ENCODE measurements at places on chromosomes 5 and 9. TPM values are rescaled to one million over a fixed set of nuclear protein-coding genes. Genes with fewer than 3 reads are reported as not detected.

DNA sequence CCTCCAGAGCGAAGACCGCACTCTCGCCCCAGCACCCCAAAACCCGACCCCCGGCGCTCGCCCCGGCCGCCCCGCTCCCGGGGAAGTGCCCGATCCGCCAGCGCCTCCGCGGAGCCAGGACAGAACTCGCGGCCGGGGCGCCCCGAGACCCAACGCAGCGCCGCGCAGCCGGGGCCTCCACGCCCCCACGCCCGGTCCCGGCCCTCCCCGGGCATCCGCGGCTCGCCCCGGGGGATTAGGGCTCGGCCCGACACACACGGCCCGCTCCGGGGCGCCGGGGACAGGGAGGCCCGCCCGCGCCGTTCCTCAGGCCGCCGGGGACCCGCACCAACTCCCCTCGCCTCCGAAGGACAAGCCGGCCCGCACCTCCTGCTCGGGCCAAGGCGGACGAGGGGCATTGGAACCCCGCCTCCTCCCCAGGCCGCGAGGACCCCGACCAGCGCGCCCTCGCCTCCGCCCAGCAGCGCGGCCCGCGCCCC is 544 bp downstream of the FNBP1 start:
- peak; percentile 31 for DNase-seq

DNA sequence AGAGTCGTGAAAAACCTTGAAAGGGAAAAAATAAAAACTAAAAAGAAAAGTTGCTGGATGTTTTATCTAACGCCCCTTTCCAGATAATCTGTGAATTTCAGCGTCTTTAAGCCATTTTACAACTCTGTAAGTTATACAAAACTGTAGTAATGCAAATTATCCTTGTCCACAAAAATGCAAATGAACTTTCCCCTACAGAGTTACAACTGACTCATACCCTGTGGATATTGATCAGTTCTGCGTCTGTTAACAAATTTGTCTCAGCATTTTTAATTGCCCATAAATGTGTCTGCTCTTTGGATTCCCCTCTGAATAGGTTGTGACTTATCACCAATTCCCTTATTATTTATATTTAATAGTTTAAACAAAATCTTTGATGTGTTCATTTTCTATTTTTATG is 105.9 kb upstream of the PRLR start:
- no peak for DNase-seq

DNA sequence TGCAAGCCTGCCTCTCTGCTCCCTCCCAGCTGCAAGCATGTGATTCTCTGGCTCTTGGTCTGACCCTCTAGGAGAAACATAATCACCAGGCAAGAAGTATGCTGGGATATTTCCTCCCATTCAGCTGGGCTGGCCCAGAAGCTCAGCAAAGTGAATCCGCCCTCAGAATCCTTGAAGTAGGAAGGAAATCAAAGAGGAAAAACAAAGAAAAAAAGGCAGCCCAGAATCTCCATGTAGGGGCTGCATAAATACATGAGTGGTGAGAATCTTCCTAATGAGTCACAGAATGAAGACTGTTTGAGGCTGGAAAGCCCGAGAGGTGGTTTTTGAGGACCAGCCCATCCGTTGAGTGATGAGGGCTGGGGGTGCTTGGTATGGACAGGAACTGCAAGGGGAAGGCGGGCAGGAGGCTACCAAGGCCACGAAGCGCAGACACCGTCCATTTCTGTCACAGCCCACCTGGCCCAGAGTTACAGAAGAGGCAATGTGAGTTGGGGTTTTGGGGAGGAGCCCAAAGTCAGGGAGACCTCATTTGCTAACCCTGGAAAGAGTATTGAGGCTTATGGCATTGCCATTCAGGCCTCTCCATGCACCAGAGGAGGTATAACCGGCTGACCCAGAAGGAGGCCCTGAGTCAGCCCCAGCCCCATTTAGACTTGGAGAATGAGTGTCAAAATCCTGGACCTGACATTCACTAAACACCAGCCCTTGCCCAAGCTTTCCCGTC is 33.4 kb upstream of the TGFBR1 start:
- no peak for DNase-seq

- DNase-seq = no peak
Measured at GRCh38 chr5:89137148-89137547, 254.2 kb upstream of the MEF2C start.

The RANBP3L gene
- polyA plus RNA-seq = 1.0 TPM

DNA sequence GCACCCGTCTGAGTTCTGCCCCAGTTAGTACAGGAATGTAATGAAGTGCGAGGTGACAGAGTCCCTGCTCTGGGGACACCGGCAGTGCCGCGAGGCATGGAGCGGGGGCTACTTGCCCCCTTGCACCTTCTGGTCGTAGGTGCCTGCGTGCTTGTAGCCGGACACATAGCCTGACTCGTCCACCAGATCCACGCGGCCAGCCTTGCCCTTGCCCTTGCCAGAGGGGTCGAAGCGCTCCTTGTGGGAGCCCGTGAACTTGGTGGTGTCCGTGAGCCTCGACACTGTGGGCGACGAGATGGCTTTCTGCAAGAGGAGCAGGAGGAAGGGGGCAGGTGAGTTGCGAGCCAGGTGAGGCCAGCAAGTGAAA is 28.2 kb downstream of the TPPP start:
- peak; percentile 32 for DNase-seq

GRCh38 chr5:119336845-119337580 is 18.8 kb upstream of the TNFAIP8 start:
- DNase-seq = no peak

DNA sequence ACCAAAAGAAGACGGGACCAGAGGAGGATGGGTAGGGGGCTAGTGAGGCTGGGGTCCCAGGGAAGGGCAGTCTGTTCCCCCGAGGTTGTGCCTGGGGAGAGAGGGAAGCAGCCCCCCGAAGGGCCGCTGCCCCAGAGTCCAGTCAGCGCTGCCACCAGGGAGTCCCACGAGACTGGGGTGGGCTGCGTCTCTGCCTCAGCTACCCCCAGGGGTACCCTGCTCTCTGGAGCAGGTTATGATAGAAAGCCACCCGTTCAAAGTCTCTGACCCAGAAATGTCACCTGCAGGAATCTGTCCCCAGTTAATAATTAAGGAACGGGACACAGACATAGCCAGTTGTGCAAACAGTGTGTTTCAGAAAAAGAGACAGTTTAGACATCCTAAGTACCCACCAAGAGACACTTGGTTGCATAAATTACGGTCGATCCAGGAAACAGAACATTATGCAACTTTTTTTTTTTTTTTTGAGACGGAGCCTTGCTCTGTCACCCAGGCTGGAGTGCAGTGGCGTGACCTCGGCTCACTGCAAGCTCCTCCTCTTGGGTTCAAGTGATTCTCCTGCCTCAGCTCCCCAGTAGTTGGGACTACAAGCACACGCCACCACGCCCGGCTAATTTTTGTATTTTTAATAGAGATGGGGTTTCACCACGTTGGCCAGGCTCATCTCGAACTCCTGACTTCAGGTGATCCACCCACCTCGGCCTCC is 10.7 kb upstream of the AGPAT2 start:
- no peak for DNase-seq

The ALDH1A1 gene
- 56.7 TPM for polyA plus RNA-seq

DNA sequence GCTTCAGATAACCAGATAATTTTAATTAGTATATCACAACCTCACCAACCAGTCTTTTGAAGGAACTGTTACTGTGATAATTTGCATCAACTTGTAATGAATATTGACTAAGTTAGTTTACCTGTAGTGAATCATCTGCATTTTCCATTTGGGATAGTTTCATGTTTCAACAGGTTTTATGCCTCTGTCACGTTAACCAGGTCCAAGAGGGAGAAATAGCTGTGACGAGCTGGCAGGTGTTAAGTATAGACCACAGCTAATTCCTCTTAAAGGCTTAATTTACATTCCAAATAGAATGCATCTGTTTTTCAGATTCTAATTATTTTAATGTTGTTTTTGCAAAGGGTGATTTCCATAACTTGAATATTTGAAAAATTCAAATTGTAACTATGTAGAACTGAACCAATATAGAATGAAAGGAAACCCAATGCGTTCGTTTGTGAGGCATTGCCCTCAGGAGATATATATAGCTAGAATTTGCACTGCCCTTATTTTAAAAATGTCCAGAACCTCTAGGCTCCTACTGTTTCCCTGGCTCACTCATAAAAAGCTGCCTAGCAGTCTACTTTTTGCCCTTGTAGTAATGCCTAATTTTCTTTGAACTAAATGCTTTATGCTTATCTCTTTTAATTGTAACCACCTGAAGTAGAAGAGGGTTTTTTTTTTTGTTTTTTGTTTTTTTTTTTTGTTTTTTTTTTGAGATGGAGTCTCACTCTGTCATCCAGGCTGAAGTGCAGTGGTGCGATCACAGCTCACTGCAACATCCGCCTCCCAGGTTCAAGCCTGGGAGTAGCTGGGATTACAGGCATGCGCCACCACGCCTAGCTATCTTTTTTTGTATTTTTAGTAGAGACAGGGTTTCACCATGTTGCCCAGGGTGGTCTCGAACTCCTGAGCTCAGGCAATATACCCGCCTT is 270.5 kb downstream of the SMARCA2 start:
- DNase-seq = no peak

- DNase-seq = peak; percentile 73
Measured at GRCh38 chr5:139808481-139809330, 13.1 kb downstream of the PSD2 start.

The WDR38 gene
- polyA plus RNA-seq = 0.09 TPM

DNA sequence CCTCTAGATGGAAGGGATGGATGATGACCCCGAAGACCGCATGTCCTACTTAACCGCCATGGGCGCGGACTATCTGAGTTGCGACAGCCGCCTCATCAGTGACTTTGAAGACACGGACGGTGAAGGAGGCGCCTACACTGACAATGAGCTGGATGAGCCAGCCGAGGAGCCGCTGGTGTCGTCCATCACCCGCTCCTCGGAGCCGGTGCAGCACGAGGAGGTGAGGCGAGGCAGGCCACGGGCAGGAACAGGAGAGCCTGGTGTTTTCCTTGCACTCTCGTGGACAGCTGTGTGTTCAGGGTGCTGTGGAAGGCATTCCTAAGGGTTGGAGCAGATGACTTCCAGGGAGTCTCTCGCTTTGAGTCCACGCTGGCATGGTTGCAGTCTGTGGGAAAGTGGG is 73.9 kb downstream of the TJP2 start:
- no peak for DNase-seq

DNA sequence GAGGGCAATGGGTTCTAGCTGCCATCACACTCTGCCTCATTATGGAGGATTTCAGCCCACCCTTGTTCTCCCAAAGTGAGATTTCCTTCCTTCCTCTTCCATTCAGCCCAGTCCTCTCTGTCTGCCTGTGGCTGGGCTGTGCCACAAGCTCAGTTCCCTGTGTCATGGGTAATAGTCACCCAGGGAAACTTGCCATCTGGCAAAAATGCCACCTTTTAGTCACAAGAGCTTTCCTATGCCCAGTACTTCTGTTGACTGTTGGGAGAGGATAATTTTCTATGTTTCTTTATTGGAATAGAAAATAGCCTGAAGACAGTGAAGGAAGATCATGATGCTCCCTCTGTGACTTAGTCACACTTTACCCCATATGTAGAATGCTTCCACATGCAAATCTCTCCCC is 71.4 kb downstream of the TLR4 start:
- no peak for DNase-seq

The NUTM2G gene
- polyA plus RNA-seq = 0.02 TPM

The PDLIM7 gene
- polyA plus RNA-seq = 61.9 TPM

Measured in right cardiac atrium (tissue), 5 donors.